ENCODE measurements at places on chromosomes 7 and 10. TPM values are rescaled to one million over a fixed set of nuclear protein-coding genes. Genes with fewer than 3 reads are reported as not detected.

- DNase-seq, result no peak
These were observed 38.1 kb downstream of the TSPAN12 start for GRCh38 chr7:120819861-120820260.

DNA sequence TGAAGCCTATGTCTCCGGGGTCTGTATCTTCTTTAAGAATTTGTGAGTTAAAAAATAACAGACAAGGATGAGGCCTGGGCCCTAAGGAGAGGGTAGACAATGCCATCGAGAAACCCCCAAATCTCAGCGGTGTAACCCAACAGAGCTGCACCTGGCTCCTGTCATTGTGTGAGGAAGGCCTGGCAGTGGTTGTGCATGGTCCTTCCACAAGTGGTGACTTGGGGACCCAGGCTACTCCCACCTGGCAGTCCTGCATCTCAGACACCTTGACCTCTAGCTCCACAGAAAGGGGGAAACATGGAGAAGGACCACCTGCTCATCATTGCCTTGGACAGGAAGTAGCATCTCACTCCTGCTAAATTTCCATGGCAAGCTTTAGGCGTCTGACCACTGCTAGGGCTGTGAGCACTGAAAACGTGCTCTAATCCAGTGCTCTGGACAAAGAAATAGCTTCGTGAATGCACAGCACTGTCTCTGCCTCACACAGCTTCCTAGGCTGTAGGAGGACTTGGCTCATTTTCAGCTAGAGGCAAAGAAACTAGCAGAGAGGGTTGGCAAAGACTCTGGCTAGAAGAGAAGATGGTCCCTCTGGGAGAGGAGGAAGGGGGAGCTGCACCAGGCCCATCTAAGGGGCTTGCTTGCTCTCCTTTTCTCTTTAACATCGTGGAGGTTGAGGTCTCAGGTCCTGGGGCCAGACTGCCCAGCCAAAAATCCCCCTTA lies 273.9 kb upstream of the ZMIZ1 start:
- no peak for DNase-seq

- peak; percentile 7 for DNase-seq
These were observed 4.6 kb downstream of the SHOC2 start for GRCh38 chr10:110923856-110924493.

GRCh38 chr7:21281193-21281592 lies 146.7 kb upstream of the SP4 start:
- no peak for DNase-seq

DNA sequence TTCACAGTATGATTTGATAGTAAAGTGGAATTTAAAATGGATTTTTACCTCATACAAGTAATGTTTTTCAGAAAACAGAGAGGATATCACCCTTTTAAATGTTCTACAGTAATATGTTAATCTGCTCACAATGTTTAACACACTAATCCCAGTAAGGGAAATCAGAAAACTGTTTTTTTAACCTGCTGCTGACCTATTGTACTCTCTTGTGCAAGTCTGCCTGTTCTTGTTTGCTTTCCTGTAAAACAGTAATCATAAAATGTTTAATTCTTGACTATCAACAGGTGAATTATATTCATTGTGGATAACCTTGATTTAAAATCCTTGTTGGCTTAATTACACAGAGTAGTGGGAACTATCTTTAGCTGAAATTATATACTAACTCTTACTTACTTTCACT lies 126.4 kb downstream of the GNAT3 start:
- no peak for DNase-seq

- no peak for DNase-seq
These were observed 142.2 kb downstream of the NRCAM start for GRCh38 chr7:108314049-108314448.

- DNase-seq, result peak; percentile 36
These were observed 29.2 kb downstream of the FAM3C start for GRCh38 chr7:121366852-121367431.

GRCh38 chr7:48035967-48036478 lies 680 bp downstream of the C7orf57 start:
- peak; percentile 67 for DNase-seq

The DNAJC12 gene
- 3.9 TPM for total RNA-seq

The OIT3 gene
- not detected for total RNA-seq

The CNPY1 gene
- total RNA-seq, result not detected

Data from RPMI7951 (cell line).